LHCN-M2 (cell line): ENCODE measurements at places on chromosomes 5 and 9. TPM values are rescaled to one million over a fixed set of nuclear protein-coding genes. Genes with fewer than 3 reads are reported as not detected.

DNA sequence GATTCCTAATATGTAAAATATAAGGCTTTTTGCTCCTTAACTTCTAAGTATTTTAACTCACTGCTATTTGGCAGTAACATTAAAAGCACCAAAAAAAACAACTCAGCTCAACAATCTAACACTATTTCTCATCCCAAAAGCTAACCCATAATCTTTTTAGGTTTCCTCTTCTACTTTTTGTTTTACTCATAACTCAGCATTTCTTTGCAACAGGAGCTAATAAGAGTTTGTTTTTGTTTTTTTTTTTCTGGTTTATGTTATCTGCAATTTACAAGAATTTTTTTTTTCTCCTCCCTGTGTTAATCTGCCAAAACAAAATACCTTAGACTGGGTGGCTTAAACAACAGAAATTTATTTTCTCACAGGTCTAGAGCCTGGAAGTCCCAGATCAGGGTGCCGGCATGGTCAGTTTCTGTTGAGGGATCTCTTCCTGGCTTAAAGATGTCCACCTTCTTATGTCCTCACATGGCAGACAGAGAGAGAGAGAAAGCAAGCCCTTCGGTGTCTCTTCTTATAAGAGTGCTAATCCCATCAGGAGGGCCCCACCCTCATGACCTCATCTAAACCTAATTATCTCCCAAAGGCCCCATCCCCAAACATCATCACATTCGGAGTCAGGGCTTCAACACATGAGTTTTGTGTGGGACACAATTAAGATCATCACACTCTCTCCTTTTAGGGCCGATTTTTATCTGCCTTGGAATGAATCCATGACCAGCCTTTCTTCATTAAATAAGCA is 31.2 kb downstream of the ARL15 start:
- no peak for DNase-seq

- DNase-seq: no peak
Measured at GRCh38 chr5:179880066-179880650, 21.5 kb upstream of the MRNIP start.

DNA sequence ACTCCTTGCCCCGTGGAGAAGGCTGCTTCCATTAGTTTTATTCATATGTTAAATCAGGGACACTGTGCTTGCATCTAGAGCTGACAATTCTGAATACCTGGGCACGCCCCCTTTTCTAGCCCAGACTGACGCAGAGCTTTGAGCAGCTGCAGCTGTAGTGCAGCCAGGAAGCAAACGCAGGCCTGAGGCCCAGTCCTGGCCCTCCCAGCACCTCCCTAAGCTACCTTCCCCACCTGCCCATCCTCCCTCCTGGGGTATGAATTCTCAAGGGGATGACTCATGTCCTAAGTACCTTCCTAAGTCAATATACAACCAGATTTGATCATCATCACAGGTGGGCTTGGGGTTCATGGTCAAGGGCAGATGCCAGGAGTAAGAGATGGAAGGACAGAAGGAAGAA is 3.5 kb downstream of the PHF19 start:
- DNase-seq: no peak

Gene FBXW11
- total RNA-seq: 69.2 and 78.4 TPM in 2 replicates

Gene TRIM7
- 1.5 and 1.6 TPM in 2 replicates for total RNA-seq

Gene CAMK4
- 0.06 and 0.52 TPM in 2 replicates for total RNA-seq

Gene OBP2B
- not detected in 2 replicates for total RNA-seq

Gene PTPRD
- total RNA-seq: not detected in 2 replicates

GRCh38 chr5:32780508-32780919 is 69.4 kb downstream of the NPR3 start:
- DNase-seq: peak; percentile 34

Gene ADAMTS13
- 1.6 and 2.3 TPM in 2 replicates for total RNA-seq

DNA sequence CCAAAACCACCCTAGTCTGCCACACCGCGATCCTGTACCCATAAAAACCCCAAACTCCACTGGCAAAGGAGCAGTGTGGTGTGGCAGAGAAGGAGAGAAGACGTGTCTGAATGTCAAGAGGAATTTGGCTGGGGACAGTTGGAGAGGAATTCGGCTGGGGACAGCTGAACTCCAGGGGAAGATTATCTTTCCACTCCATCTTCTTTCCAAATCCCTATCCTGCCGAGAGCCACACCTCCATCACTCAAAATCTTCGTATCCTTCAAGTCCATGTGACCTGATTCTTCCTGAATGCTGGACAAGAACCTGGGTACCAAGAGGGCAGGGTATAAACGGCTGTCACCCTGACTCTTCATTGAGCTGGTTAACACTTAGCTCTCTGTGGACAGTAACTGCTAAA is 448.1 kb downstream of the ARHGEF28 start:
- DNase-seq: no peak

- DNase-seq: no peak
Measured at GRCh38 chr9:70696694-70697335, 282.4 kb upstream of the KLF9 start.

Gene KCNIP1
- total RNA-seq: not detected in 2 replicates

- no peak for DNase-seq
Measured at GRCh38 chr5:142183561-142183960, 75.0 kb downstream of the NDFIP1 start.

DNA sequence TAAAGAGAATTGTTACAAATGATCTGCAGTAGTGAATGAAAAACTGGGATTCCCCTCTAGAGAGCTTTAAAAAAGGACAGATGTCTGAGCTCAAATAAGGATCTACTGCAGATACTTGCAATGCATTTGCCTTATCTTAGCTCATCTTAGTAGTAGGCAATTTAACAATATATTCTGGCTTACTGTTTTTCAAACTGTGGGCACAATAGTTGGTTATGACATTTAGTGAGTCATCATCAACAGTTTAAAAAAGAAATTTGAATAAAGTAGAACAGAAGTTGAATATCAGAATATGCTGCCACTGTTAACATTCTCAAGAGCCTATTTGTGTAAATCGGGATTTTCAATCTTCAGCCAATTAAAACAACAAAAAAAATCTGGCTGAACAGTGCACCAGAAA is 6.7 kb upstream of the CAST start:
- DNase-seq: peak; percentile 82

Gene PCDHGC5
- 1.7 and 2.0 TPM in 2 replicates for total RNA-seq

DNA sequence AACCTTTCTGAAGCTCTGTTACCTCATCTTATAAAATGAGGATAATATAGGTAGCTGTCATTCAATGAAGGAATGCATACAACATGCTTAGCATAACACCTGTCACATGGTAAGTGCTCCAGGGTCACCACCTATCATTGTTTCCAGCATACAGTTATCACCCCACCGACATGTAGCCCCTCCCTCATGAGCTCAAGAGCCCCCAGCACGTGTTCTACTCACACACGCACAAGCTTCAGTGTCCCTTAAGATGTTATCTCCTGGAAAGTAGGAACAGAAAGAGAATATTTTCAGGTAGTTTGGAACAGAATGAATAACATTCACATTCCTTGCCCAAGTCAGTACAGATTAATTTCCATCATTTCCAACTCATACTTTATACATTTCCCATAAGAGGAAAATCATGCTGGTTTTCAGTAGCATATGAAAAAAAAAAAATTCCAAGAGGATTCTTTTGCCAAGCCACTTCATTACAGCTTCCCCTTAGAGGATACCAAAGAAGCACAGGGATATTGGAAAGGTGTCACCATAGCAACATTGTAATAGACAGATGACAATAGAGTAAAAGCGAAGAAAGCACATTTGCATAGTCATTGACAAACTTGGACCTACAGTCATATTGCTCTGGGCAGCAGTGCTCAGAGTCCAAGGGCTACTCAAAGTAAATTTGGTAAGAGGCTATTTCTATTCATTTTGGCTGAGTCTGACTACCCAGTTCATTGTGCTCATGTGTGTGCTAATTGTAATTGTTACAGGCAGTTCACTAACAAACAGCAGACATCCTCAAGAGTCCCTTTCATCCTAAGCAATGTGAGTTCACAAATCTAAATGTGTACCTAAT is 1.5 kb upstream of the MOB3B start:
- DNase-seq: no peak

DNA sequence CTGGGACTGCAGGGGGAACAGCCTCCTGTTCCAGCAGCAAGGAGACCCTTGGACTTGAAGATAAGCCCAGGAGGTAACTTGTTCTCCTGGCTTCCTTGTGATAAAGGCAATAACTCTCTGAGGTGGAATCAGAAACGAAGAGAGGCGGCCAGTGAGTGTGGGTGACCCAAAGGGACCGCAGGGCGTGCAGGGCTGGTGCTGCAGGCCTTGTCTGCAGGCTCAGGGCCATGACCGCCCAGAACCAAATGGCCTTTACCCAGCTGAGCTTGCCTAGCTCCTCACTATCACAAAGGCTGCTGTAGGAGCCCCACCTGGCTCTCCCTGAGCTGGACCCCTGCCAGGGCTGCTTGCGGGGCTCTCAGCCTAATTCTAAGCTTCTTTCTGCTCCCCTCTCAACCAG is 72.5 kb downstream of the NDFIP1 start:
- DNase-seq: no peak

GRCh38 chr5:146103594-146103993 is 1.8 kb downstream of the PLAC8L1 start:
- DNase-seq: no peak

Gene NEK6
- total RNA-seq: 62.8 and 72.6 TPM in 2 replicates

- DNase-seq: no peak
Measured at GRCh38 chr5:142097681-142098080, 10.9 kb upstream of the NDFIP1 start.

- DNase-seq: no peak
Measured at GRCh38 chr9:96129747-96130146, 172.2 kb downstream of the HSD17B3 start.

- no peak for DNase-seq
Measured at GRCh38 chr9:98809311-98810101, 2.0 kb downstream of the GALNT12 start.

GRCh38 chr5:164801910-164802309 is 1296.5 kb downstream of the MAT2B start:
- DNase-seq: no peak

GRCh38 chr5:137902408-137903133 is 13.3 kb downstream of the PKD2L2 start:
- no peak for DNase-seq

DNA sequence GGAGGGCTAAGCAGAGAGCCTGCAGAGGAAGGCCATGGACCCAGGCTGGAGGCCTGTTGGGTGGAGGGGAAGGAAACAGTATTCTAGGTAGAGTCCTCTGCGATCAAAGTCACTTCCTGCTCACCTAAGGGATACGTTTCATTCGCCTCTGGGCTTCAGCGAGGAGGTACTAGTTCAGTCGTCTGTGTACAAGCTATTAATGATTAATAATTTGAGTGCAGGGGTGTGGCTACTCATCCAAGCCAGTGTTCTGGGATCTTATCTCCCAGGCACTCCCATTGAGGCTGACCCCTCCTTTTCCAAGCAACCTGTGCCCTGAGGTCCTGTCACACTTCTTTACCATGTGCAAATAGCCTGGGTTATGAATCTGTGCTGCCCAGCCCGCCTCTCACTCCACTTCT is 25.2 kb downstream of the RALGPS1 start:
- no peak for DNase-seq

- DNase-seq: peak; percentile 78
Measured at GRCh38 chr5:159050316-159051143, 49.2 kb downstream of the EBF1 start.

GRCh38 chr5:140295414-140295813 is 7.5 kb downstream of the PFDN1 start:
- peak; percentile 94 for DNase-seq

Gene ARSI
- 6.2 and 11.0 TPM in 2 replicates for total RNA-seq

DNA sequence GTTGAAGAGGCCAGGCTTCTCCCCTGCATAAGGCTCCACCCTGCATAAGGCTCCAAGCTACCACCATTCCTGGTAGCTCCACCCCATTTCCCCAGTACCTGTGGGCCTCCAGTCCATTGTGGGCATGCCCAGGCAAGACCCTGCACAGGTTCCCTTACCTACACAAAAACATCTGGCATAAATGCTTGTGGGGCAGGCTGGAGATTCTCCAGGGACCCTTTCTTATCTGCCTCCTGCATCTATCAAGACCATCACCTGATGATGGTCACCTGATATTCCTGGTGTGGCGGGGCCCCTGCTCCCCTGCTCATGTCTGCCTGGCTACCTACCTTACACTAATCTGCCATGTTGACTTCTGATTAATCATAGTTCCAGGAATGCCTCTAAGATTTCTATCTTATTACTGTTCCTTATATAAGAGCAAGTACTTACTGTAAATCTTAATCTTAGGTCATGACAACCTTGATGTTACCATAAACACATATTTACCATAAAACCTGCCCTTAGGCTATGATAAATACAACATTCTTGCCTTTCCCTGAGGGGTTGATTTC is 41.0 kb downstream of the FGD3 start:
- no peak for DNase-seq

- no peak for DNase-seq
Measured at GRCh38 chr5:83922699-83923098, 202.0 kb upstream of the HAPLN1 start.

Gene ICE1
- total RNA-seq: 27.3 and 28.5 TPM in 2 replicates

Gene FGF1
- 4.8 and 5.8 TPM in 2 replicates for total RNA-seq

Gene SCGB3A2
- not detected in 2 replicates for total RNA-seq

DNA sequence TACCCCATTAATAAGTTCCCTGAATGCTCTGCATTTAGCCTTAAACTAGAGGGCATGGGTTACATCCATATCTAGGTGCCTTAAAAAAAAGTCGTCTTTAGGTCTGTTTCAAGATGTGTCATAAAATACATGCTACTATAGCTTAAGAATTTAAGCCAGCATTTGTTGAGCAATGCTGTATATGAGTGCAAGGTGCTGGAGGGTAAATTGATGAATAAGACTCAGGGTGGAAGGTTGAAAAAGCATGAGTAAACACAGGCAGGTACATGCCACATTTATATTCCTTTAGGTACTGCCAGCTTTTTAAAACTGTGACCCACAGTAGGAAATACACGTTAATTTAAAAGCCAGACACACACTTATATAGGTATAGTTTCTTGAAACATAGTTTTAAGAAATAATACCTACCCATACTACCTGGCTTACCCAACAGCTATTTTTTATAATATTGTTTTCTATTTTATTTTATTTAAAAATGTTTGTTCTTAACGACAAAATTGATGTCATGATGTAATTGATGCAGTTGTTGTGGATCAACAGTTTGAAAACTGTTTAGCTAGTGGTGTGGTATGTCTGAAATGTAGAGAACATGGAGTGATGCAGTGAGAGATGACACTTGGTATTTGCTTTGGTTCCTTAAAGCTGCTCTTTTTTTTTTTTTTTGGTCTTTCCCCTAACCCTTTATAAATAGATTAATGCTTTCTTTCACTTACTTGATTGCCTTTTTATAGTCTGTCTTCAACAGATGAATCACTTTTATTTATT is 3.9 kb downstream of the HMGCR start:
- DNase-seq: no peak

- DNase-seq: peak; percentile 32
Measured at GRCh38 chr9:129550199-129550839, 70.6 kb downstream of the C9orf50 start.

Gene TMEM232
- 1.1 and 1.3 TPM in 2 replicates for total RNA-seq

DNA sequence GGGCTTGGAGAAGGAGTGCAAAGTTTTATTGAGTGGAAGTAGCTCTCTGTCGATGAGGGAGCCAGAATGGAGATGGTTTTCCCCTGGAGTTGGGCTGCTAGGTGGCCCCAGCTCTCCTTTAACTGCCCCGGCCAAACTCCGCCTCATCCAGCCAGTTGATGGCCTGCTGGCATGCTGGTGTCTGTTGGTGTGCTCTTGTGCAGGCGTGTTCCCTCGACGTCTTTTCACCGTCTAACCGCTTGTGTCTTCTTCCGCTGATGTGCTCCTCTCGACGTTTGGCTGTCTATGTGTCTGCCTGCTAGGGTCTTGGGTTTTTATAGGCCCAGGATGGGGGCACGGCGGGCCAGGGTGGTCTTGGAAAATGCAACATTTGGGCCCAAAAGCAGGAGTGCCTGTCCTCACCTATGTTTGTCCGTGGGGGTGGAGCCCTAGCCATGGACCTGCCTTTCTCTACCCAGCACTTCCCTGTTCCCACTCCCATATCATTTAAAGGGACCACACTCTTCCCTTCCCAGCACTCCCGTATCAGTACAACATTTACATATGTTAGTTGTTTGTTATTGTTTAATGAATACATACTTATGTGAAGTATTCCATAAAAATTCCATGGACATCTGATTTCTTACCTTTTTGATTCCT is 97.9 kb downstream of the CDC42SE2 start:
- no peak for DNase-seq
